COR-L47 (cell line): ENCODE measurements at places on chromosomes 3 and 15.

DNA sequence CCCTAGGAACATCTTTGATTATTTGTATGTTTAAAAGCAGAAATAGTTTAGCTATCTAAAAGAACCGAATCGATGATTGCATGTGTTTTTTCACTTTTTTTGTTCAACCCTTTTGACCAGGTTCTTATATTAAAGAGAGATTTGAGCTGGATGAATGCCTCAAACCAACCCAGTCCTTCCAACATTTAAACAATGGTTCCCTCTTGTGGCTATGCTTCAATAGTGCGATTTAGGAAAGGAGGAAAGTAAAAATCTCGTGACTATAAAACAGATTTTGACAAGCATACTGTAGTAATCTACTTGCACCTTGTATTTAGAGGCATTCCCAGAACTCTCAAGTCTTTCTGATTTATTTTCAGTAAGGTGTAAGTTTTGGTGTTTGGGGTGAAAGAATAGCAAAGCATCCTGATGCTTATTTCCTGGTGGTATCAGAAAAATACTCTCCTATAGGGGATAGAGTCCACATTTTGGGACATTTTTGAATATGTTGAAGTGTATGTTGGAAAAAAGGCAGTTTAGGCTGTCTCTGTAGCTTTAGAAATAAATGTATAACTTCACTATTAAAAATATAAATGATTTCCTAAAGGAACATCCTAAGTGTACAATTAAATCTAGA is 159.6 kb upstream of the KCNH8 start:
- DNase-seq = peak; percentile 33

GRCh38 chr3:1561427-1561826 is 468.6 kb downstream of the CNTN6 start:
- no peak for DNase-seq

DNA sequence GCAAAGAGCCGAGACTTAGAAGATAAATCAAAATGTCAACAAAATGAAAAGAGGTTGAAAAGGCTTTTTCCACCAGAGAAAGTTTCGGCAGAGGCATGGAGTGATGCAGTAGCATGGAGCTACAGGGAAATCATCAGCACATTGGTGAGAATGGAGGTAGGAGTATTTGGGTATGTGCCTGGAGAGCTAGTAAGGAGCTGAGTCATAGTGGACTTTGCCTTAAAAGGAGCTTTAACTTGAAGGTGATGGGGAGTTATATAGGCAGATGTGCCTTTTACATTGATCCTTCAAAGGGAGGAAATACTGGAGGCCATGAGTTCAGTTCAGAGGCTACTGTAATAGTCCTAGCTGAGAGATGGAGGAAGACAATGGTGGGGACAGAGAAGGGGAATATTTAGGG is 44.3 kb downstream of the IL5RA start:
- no peak for DNase-seq

DNA sequence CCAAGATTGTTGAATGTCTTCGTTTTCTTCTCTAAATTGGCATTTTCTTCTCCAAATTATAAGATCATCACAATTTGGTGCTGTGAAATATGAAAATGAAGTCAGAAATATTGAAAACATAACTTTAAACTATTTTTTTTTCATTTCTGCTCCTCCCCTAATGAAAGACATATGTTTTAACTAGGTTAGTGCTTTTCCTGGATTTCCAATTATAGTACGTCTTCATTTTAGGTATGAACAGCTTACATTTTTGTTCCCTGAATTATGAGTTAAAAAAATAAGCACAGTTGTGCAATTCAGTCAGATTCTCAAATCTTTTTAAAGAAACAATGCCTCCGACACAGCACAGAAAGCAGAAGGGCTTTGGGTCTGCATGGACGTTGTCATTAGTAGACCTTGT is 83.5 kb upstream of the CFAP20DC start:
- DNase-seq = no peak

DNA sequence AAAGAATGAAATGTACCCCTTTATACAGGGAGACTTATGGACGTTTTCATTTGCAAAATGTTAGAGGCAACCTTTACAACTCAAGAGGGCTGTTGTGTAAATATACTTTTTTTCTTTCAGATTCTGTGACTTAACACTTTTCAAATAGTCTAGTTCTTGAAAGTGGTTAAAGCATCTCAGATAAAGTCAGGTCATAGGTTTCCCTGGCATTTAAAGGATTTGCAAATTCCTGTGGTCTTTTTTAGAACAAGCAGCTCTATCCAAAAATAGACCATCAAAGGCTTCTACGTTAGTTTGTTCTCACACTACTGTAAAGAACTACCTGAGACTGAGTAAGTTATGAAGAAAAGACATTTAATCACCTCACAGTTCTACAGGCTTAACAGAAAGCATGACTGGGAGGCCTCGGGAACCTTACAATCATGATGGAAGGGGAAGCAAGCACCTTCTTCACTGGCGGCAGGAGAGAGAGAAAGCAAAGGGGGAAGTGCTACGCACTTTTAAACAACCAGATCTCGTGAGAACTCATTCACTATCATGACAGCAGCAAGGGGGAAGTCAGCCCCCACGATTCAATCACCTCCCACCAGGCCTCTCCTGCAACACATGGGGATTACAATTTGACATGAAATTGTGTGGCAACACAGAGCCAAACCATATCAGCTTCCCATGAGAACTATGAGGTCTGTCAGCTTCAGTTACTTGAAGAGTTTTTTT is 23.3 kb upstream of the GABRR3 start:
- DNase-seq = no peak

- no peak for DNase-seq
Observed at GRCh38 chr15:35496585-35496984, 49.4 kb downstream of the DPH6 start.

DNA sequence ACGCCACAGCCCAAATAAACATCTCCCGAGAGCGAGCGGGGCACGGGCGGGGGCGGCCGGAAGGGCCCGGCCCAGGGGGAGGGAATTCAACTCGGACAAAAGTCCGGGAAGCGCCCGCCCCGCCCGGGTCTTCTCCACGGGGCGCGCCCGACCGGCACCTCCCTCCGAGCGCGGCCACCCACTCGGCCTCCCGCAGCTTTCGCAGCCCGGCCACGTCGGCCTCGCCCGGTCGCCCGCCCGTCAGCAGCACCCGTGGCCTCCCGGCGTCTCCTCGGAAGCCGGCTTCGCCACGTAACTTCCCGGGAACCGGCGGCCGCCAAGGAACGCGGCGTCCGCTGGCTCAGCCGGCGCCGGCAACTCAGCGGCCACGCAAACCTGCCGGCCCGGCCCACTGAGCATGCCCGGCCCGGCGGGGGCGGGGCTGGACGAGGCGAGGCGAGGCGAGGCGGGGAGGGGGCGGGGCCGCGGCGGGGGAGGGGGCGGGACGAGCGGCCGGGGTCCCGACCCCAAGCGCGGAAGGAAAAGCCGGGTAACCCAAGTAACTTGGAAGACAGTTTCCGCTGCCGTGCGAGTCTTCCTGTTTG is at the start of gene TJP1:
TJP1 (minus strand) TSS at position 369 of the 584 bp plus-strand sequence. CDS start 440 bp downstream, outside the sequence.
- DNase-seq = peak; percentile 61

GRCh38 chr3:133490468-133491351 is 82.8 kb upstream of the CDV3 start:
- no peak for DNase-seq

- no peak for DNase-seq
Observed at GRCh38 chr3:170277833-170278580, 55.8 kb downstream of the PRKCI start.
